ENCODE measurements at places on chromosomes 1 and 21. TPM values are rescaled to one million over a fixed set of nuclear protein-coding genes. Genes with fewer than 3 reads are reported as not detected.

- no peak overlapping the region for H3K4me3 ChIP-seq
- peaks cover 7% of the 10 kb centered on the region for H3K4me1 ChIP-seq
- no peak for DNase-seq
- no peak overlapping the region for H3K27ac ChIP-seq
- peaks cover 45% of the 10 kb centered on the region for H3K27me3 ChIP-seq
- H3K36me3 ChIP-seq: no peaks in the 10 kb centered on the region
These were observed 78.6 kb downstream of the KCNN3 start for GRCh38 chr1:154791292-154792166.

The LYPD8 gene
- not detected for total RNA-seq

DNA sequence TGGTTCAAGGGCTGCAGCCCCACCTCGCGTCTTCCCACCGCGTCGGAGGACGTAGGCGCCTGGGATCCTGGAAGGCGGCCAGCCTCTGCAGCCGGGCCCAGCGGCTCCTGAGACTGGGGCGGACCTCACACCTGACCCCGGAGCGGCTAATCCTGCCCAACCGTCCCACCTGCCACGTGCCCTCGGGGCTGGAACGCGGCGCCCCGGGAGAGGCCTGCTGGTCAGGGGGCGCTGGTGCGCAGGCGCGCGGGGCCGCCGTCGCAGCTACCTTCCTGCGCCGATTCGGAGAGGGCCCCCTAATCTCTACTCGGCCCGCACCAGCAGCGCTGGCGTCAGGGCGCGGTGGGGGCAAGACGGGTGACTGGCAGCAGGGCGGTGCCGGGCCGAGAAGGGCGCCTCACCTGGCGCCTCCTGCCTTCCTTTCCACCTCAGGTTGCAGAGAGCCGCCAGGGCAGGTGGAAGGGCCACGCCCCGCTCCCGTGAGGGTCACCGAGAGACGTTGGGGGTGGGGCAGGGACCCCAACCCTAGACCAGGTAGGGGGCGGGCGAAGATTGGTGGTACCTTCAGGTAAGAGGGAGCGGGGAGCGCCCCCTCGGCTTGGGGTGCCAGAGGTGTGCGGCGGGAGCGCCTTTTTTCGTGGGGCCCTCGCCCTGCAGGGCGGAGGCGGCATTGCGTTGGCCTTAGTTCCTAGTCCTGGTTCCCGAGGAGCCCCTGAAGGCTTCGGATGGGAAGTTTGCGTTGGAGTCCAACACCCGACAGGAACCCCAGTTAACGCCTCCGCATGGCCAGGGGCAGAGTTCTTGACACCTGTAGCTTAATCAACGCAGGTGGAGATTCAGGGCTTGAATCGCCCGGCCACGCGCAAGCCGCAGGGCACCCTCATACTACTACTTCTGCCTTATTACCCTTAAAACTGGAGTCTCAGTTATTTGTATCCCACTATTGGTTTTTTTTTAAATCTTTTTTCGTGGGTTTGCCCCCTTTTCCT lies at the start of gene TDRD5:
Gene TDRD5, plus strand, starts transcription at position 241 of the 989 bp plus-strand sequence. CDS start 784 bp downstream, outside the sequence.
- DNase-seq: no peak
- H3K4me3 ChIP-seq: no peak within 1 kb of the TSS
- no peaks in the 10 kb centered on the region for H3K4me1 ChIP-seq
- H3K27ac ChIP-seq: no peak within 1 kb of the TSS

GRCh38 chr1:172754609-172755008 lies 95.7 kb downstream of the FASLG start:
- H3K27ac ChIP-seq: no peak overlapping the region
- no peaks in the 10 kb centered on the region for H3K4me1 ChIP-seq
- peaks cover 19% of the 10 kb centered on the region for H3K27me3 ChIP-seq
- H3K36me3 ChIP-seq: no peaks in the 10 kb centered on the region

- DNase-seq: no peak
- no peaks in the 10 kb centered on the region for H3K36me3 ChIP-seq
- H3K27me3 ChIP-seq: no peaks in the 10 kb centered on the region
These were observed 273.8 kb downstream of the PTBP2 start for GRCh38 chr1:96995351-96995750.

DNA sequence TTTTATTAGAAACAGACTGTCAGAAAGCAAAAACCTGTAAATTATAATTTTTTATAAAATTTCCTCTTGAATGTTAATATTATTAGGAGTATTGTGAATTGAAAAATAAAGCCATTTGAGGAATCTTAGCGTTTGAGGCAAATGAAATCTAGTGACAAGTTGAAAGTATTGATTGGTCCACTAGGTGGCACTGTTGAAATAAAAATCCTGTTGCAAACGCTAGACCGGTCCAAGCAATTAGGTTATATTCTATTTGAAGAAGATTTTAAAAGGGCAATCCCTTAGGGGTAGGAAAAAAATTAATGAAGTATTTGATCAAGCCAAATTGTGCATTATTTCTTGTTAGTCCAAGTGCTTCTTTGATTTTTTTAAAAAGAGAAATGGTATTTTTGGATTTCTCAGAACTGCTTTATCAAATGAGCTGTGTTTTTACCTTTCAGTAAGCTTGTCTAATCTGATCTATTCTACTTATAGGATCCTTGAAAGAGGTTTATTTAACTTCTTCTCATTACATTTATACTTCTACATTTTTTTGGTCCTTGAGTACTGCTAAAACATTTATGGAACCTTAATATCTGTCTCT lies 57.7 kb downstream of the ATG4C start:
- H3K36me3 ChIP-seq: no peaks in the 10 kb centered on the region
- no peak overlapping the region for H3K27ac ChIP-seq
- no peak overlapping the region for H3K4me3 ChIP-seq
- H3K4me1 ChIP-seq: no peaks in the 10 kb centered on the region
- no peak for DNase-seq
